ENCODE measurements at places on chromosomes 11 and 22. TPM values are rescaled to one million over a fixed set of nuclear protein-coding genes. Genes with fewer than 3 reads are reported as not detected.

Gene PYGM
- total RNA-seq, result 183 TPM

Gene DRAP1
- 81.9 TPM for total RNA-seq

Gene DBX1
- total RNA-seq, result not detected

Gene C11orf91
- total RNA-seq, result not detected

Gene TTC36
- 0.30 TPM for total RNA-seq

Gene POLR2L
- 267 TPM for total RNA-seq

Gene NELL1
- total RNA-seq, result not detected

Gene IFITM10
- 1.1 TPM for total RNA-seq

Gene OR52E8
- total RNA-seq, result not detected

Gene LINC01488
- 0.22 TPM for total RNA-seq

Gene OR52I1
- not detected for total RNA-seq

Gene FIBIN
- 8.6 TPM for total RNA-seq

Gene CHRM4
- not detected for total RNA-seq

Gene DCUN1D5
- 24.0 TPM for total RNA-seq

DNA sequence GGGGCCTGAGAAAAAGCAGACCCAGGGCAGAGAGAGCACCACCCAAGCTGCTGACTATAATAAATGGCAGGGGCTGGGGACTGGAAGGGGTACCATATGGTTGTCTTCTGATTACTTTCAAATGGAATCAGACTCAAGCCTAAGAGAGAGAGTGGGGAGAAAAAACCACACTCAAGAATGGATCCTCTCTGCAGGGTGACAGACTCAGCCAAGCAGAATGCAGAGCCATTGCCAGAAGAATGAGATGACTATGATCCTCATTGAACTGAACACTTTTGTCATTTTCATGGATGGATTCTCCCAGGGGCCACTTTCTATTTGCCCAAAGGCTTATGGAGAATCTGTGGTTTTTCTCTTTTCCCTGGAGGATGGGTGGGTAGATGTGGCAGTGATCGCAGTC is 8.7 kb downstream of the UBASH3B start:
- DNase-seq, result no peak

DNA sequence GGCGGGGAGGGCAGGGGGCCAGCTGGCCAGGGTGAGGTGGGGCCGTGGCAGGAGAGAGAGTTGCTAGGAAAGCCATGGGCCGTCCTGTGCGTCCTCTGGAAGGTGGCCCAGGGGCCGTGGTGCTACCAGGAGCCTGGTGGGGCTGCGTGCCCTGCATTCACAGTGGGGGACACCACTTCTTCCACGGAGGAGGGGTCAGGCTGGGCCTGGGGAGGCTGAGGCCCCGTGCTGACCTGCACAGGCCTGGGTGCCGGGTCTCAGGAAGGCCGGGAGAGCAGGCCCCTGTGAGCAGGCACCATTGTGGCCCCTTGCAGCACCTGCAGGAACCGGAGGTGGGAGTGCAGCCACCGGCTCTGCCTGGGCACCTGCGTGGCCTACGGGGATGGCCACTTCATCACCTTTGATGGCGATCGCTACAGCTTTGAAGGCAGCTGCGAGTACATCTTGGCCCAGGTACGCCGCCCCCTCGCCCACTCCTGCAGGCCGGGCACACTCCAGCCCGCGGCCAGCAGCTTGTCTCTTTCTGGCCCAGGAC is 12.0 kb downstream of the MUC5B start:
- DNase-seq, result no peak

GRCh38 chr22:47059701-47060161 is 297.3 kb downstream of the TBC1D22A start:
- DNase-seq, result peak; percentile 13

DNA sequence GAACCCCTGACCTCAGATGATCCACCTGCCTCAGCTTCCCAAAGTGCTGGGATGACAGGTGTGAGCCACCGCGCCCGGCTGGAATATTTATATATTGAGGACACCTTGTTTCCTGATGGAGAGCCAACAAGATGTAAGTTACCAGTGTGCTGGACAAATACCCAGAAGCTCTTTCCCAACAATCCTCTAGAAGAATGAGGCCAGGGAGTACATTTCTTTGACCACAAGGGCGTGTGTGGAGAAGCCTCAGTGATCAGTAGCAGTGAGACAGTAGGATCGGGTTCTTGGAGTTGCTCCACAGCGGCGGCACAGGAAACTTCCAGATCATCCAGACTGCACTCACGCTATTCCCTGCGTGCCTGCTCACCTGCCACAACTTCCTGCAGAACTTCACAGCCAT is 10.3 kb upstream of the POLA2 start:
- no peak for DNase-seq

- DNase-seq, result peak; percentile 48
Observed at GRCh38 chr11:57230791-57231538, 6.1 kb downstream of the APLNR start.

- DNase-seq, result peak; percentile 30
Observed at GRCh38 chr11:1499261-1499890, 12.8 kb upstream of the MOB2 start.

DNA sequence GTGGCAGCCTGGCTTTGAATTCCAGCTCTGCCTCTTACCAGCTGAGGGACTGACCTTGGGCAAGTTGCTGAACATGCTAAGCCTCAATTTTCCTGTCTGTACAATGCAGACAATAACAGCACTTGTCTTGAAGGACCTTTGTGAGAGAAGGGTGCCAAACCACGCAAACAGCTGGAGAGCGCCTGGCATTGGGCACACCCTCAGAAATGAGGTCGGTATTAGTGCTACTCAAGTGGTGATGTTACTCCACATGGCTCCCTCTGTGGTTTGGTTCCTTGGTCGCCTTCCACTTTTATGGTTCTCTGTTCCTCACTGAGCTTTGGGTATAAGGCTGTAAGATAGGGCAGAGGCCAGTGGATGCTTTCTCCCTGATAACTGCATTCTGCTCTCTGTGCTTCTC is 8.2 kb downstream of the UBASH3B start:
- DNase-seq, result no peak

- no peak for DNase-seq
Observed at GRCh38 chr11:76736773-76737495, 46.2 kb upstream of the TSKU start.

DNA sequence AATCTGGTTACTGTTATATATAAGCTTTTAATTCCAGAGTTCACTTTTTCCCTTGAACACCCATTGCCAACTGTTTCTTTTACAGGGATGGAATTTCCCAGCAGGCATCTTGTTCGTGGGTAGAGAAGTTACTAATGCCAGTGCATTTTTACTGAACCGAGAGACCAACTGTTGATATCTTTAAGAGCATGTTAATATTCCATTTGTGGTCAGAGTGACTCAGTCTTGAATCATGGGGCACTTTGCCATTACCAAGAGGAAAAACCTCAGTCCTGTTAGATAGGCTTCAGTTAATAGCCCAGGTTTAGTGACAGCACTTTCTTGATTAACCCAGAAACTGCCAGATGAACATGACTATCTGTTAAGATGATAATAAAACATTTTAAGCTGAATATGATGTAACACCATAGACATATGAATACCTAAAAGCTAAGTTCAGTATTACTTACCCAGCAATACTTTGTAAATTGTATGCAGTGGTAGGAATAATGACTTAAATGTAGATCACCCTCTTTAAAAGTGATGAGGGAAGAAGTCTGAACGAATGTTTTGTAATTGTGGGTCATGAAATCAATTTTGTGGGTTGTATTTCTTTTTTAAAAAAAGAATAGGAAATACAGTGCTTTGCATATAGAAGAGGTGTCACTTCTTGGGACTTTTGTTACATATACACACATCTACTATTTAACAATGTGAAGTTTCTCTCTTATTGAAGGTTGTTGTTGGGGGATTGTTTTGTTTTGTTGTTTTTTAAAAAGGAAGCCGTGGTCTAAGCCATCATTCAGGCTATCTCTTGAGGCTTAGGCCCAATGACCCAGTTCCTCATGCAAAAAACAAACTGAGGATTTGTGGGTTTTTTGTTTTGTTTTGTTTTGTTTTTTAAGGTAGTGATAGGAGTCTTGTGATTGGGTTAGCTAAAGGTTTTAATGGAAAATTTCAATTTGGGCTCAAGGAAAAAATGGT is 79.2 kb upstream of the GRIK4 start:
- no peak for DNase-seq

DNA sequence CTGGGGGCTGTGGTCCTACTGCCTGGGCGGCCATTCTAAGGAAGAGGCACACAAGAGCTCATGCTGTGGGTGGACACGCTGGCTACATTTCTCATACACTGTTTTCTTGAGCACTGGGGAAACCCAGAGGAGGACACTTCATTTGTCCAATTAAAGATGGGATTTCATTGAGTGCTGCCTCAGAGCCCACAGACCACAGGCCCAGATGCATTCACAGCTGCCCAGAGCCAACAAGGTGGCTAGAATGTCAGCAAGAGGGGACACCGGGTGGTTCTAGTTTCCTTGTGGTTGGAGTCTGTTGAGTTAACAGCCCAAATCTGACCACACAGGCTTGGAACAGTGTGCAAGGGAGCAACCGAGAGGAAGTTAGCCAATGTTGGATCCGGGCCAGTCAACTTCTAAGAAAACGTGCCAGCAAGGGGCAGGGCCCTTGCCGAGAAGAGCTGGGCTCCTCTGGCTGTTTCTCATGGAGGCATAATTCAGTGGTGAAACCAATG is 35.0 kb upstream of the SORL1 start:
- DNase-seq, result peak; percentile 88

DNA sequence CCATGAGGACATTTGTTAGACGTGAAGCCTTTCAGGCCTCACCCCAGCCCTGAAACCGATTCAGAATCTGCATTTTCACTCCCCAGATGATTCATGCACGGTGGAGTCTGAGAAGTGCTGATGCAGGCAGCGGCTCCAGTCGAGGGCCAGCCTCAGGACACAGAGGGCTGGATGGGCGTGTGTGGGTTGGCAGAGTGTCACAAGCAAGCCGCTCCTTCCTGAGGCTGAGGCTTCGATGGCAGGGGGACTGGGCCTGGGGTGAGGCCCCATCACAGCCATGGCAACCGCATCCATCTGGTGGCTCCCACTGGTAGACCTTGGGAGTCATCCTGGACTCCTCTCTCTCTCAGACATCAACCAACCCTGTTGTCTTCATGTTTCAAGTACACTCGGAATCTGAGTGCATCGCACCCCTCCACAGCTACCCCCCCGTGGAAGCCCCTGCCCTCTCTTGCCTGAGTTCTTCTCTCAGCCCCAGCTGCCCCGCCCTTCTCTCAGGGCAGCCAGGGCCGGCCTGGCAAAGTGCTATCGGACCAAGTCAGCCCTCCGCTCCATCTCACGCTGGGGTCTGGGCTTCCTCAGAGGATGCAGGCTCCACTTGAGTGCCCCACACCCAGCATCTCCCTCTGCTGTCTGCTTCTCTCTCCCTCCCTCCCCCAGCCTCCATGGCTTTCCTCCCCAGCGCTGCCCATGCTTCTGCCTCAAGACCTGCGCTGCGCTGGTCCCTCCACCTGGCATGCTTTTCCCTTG is 10.6 kb downstream of the KCNC1 start:
- DNase-seq, result peak; percentile 24

DNA sequence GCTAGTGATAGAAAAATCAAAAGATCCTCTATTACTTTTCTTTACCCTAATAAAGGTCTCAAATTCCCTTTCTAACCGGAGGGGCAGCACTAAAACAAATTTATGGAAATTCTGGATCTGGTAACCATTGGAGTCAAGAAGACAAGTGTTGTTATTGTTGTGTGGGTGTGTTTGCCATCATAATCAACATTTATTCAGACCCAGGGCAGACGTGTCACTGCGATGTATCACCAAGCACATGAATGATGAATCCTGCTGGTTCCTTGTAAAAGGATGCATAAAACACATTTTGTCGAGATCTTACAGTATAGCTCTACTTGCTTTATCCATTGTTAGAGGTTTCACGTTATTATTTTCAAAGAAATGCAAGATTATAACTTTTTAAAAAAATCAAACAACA is 12.1 kb upstream of the FJX1 start:
- no peak for DNase-seq

GRCh38 chr11:109789901-109790300 is 303.3 kb upstream of the ZC3H12C start:
- no peak for DNase-seq

DNA sequence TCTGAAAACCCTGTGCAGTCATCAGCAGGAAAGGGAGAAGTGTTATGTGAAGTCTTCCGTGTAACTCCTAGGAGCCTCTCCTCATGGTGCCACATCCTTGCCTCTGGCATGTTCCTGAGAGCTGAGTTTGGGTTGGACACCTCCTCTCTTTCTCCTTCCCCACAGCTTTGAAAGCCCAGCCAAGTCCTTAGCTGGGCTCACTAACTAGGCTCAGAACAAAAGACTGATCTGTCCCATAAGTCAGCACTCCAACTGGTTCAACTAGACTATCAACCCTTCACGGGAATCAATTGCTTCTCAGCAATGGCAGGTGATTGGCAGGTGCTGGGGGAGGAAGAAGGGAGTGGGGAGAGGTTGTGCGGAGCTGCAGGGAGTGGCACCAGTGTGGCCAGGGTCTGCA is 509.9 kb upstream of the B3GAT1 start:
- no peak for DNase-seq

DNA sequence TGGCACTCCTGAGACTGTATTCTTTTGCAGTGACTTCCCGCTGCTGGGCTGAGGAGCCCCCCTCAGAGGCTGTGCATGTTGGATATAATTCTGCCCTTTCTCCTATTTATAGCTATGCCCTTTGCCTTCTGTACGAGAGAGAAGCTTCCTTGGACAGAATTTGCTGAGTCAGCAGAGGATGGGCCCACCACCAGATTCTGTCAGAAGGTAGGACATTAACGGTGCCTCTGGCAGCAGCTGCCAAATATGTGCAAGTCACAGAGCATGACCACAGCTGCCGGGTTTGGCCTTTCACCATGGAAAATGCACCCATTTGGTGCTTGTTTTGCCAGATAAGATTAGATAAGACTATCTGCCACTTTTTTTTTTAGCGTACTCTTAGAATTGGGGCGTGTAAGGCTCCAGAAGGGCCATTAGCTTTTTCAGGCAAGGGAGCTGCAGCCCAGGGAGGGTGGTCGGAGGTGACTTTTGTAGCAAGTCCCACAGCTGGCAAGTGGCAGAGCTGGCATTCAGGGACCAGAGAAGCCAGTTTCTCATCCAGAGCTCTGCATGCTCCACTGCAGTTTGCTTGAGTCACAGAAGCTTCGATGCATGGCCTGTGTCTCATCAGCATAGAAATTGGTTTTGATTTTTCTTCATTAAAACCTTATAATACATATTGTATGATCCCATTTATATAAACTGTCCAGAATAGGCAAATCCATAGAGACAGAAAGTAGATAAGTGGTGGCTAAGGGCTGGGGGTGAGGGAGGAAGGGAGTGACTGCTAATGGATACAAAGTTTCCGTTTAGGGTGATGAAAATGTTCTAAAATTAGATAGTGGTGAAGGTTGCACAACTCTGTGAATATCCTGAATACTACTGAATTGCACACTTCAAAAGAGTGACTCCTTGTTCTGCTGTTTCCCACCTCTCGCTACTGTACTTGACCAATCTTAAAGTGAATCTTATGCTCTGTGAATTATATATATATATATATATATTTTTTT is 15.8 kb downstream of the UPB1 start:
- no peak for DNase-seq
